ENCODE measurements at places on chromosomes 1 and 21.

- no peak for DNase-seq
Measured at GRCh38 chr1:115761601-115762302, 6.8 kb downstream of the CASQ2 start.

DNA sequence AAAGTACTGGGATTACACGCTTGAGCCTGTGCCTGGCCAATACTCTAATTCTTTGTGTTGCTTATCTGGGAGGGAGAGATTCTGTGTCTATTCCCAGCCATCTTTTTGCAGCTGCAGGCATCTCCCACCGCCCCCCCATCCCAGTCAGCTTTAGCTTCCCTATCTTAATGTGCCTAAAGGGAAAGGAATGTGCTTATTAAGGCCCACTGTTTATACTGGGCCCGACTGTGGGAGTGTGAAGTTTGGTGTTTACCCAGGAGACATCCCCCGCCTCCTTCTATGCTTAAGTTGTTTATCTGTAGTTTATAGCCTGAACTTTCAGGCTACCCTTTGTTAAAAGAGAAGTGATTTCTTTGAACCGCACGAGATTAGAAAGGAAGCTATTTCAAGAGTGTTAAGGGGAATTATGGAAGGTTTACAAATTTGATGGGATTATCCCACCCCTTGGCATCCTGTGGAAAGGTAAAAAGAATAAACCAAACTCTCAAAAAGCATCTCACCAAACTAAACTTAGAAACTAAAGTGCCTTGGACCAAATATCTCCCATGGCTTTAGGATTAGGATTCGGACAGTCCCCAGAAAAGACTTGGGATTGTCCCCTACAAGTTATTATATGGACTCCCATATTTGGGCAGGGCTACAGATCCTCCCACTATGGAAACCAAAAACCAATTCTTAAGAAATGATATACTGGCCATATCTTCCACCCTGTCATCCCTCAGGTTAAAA lies 25.5 kb upstream of the ZNF496 start:
- no peak for DNase-seq

- DNase-seq: no peak
Measured at GRCh38 chr1:112232848-112233247, 163.2 kb upstream of the CTTNBP2NL start.

GRCh38 chr1:201184307-201185122 lies 6.1 kb upstream of the IGFN1 start:
- DNase-seq: no peak

DNA sequence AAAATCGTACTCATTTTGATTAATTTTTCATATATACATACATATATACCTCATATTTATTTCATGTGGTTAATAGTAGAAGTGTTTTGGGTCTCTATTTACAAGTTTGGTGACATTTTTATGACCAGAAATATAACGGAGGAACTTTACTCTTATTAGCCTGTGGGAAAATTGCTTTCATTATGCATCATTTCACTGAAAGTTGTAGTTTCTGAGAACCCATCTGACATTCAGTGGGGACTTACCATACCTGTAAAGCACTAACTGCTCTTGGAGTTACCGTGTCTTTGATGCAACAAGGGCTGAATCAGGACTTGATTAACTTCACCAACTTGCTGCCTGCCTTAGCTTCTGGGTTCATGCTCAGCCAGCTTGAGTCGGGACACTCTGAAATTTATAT lies 49.9 kb upstream of the ITPKB start:
- no peak for DNase-seq

DNA sequence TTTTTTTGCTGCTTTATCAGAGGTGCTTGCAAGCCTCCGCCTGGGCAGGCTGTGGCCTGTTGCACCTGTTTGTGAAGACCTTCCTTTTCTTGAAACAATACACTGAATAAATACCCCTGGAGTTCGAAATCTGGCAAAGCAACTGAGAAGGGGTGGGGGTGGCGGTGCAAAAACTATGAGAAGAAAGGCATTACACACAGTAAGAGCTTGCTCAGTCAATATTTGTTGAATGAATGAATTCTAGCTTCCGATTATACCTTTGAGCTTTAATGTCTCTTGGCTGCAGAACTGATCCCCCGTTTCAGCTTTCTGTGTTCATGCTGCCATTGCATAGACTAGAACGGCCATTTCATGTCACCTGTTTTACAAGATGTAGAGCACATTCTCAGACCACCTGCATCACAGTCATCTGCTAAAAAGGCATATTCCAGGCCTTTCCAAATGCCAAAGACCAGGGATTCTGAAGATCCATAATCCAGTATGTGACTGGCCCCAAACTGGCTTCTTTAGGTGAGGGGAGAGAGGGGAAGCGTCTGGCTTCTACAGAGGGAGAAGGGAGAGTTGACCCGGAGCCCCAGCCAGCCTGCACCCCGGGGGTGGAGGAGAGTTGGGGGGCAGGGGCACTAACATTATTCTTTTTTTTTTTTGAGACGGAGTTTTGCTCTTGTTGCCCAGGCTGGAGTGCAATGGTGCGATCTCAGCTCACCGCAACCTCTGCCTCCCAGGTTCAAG lies 111.5 kb downstream of the ETS2 start:
- DNase-seq: no peak

DNA sequence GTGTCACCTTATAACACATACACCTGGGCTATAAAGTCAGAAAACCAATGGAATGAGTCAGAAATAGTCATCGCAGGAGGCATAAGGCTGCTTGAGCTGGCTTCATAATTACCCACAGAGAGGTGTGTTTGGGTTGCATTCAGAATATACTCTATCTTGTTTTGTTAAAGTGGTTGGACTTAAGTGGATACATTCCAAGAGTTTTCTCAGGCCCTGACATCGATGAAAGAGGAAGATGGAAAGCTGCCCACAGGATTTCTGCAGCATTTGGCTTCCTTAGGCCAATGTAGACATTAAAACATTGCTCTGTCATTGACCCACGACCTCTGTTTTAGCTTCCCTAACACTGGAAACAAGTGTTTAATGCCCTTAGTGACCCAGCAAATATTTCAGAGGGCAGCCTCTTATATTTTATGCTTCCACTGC lies 18.6 kb upstream of the BCL10 start:
- DNase-seq: no peak

DNA sequence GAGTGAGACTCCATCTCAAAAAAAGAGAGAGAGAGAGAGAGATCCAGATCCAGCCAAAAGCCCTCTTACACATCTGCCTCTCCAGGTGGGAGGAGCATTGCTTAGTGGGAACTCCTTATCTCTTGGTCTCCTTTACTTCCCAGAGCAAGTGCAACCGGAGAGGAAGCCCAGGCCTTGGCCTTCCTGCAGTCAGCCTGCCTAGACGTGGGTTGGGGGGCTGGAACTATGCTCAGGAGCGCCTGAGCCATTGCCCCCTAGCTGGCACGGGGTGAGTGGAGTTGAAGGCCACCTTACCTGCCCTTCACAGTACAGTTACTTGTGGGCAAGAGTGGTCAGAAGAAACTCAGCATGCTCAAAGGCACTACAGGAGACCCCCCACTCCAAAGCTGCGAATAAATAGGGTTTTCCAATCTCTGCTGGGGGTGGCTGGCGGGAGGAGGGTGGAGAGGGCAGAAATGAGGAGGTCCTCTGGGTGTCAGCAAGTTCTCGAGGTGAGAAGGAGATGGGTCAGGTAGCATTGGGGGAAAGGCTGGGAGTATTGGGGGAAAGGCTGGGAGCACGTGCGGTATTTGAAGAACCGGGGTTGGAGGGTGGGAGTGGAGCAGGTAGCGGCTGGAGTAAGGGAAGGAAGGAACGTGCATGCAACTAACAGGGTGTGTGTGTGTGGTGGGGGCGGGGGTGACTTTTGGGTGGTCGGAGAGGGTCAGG lies 4.7 kb upstream of the DMBX1 start:
- no peak for DNase-seq

- no peak for DNase-seq
Measured at GRCh38 chr1:69499203-69499803, 68.4 kb upstream of the LRRC7 start.

DNA sequence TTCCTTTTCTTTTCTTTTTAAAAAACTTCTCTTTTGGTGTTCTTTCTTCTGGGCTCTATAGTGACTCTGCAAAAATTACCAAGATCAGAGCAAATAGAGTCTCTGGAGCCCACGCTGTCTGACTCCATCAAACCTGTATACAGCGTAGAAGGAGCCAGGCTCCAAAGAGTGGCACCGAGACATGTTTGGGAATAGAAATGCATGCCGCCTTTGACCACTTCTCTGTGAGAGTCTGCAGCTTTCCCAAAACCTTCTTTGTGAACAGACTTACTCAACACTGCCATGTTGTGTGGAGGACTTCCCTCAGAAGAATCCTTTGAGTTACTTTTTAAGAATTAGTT lies 55.3 kb downstream of the GORAB start:
- no peak for DNase-seq

DNA sequence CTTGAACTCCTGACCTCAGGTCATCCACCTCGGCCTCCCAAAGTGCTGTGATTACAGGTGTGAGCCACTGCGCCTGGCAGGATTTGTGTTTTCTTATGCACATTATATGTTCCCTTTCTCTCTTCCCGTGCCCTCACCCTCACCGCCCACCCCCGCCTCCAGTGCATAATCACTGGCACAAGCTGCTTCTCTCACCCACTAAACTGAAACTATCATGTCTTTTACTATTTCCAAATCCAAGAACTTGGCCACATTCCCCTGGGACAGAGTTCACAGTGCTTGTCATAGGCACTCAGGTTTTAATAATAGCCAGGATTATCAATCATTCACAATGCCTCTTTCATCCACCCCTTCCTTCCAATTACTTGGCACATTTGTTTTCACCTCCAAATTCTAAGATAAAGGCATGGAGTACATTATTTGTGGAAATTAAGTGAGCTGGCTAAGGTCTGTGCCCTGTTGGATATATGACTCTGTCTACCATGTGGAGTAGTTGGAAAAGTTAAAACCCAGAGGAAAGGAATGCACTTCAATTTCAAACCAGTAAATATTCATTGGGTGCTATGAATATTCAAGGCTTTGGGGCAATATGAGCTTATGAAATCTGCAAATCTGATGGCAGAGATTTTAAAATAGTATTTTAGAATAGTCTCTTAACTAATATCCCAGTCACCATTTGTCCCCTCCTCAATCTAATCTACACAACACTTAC lies 17.6 kb upstream of the MAPKAPK2 start:
- DNase-seq: no peak

DNA sequence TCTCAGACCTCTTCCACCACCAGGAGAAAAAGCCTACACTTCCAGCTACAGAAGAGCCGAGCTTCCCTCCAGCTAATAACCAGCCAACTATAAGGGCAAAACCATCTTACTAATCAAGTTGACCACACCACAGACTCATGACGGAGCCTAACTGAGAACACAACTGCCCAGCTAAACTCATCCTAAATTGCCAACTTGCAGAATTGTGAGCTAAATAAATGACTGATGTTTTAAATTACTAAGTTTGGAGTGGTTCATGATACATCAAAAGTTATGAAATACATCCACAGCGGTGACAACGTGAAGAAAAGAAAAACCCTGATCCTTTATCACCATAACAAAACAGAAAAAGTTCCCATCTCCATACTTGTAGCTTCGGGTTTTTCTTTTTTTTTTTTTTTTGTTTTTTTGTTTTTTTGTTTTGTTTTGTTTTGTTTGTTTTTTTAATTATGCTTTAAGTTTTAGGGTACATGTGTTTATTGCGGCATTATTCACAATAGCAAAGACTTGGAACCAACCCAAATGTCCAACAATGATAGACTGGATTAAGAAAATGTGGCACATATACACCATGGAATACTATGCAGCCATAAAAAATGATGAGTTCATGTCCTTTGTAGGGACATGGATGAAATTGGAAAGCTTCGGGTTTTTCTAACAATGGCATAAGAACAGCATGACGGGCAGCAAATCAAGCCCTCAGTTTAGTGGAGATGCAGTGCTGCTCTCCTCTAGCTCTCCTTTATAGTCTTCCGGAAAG lies 122.6 kb downstream of the PIGK start:
- DNase-seq: no peak

DNA sequence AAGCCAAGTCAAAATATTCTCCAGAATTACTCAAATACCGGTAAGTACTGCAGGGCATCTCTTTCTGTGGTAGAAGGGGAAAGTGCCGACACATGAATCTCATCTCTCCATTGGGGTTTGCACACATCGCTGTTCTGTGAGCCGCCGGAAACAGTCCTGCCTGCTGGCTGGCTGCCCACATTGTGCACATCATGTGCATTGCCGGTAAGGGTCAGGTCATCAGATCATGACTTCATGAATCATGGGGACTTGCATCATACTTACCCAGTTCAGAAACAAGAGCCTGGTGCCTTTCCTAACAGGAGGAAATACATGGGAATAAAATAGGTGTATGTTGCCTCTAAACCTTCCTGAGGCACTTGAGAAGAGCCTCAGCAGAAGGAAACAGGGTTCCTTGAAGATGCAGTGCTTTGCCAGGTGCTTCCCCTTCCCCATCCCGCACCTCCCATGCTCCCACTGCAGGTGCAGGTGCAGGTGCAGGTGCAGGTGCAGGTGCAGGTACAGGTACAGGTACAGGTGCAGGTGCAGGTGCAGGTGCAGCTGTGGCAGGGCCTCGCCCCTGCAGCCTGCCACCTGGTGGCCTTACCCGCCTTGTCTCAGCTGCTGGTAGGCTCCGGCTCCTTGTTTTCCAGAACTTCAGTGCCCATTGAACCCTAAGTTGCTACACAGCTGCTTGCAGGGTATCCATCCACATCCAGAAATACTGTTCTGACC lies 26.5 kb downstream of the GPR137B start:
- DNase-seq: no peak

DNA sequence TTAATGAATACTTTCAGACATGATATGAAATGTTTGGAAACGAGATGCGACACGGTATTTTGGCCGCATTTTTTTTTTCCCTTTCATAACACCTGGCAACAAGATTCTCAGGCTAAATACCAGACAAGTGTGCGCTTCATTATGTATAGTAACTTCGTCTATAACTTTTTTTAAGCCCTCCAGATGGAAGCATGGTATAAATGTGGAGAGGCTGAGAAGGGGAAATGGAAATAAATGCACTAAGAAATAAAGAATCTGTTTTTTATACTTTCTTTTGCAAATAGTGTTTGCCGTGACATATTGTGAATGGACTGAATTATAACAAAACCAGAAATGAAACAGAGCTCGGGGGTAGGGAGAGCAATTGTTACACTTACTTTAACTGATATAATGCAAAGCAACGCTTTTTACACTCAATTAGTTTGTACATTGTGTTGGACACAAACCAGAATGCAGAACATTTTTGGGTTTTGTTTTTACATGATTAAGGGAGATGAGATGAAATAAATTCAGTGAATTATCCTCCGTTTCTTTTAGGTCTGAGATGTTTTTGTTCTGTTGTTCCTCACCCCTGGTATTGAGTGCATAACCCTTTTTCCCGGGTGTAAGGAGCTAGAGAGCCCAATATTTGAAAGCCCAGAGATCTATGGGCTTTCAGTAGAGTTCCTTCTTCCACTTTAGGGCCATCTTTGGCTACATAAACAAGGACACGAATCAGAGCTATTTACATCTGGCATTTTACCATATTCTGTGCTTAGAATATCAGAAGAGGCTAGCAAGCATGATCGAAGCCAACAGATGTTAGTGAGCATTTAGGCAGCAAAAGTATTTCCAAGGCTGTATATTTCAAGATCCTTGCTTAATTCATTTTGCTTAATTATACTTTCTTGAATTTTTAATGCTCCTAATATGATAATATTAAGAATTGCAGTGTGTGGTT lies 478.0 kb downstream of the CAMTA1 start:
- no peak for DNase-seq
